Globus pallidus (tissue), 1 donor: ENCODE measurements at places on chromosomes 1 and 21.
A peak's percentile ranks its signal among the peaks of the same experiment; 100 is the strongest.

GRCh38 chr1:38625939-38626338 is 233.6 kb downstream of the RRAGC start:
- DNase-seq, result no peak

DNA sequence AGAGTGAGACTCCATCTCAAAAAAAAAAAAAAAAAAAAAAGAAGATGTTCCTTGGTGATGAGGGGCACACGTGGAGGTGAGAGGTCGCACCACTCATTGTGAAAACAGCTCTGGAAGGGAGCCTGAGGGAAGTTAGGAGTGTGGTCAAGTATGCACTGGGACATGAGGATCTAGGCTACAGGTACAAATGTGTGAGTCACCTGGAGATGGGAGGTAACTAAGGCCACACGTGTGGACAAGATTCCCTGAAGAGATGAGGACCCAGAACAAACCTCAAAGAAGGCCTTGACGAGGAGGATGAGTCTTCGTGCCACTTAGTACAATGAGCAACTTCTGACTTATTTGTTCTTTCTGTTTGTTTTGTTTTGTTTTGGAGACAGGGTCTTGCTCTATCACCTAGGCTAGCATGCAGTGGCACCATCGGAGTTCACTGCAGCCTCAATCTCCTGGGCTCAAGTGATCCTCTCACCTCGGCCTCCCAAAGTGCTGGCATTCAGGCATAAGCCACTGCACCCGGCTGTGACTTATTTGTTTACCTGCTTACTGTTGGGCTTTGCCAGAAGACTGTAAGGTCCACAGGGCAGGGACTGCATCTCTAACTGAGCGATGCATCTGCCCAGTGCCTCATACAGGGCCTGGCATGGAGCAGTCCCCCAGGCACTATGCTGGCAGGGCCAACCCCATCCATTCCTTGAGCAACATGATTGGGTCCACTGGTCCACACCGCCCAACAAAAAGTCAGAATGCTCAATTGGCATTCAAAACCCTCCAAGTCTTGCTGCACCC is 6.4 kb downstream of the ASAP3 start:
- no peak for DNase-seq

GRCh38 chr1:185315445-185316071 is 1.5 kb downstream of the IVNS1ABP start:
- no peak for DNase-seq

DNA sequence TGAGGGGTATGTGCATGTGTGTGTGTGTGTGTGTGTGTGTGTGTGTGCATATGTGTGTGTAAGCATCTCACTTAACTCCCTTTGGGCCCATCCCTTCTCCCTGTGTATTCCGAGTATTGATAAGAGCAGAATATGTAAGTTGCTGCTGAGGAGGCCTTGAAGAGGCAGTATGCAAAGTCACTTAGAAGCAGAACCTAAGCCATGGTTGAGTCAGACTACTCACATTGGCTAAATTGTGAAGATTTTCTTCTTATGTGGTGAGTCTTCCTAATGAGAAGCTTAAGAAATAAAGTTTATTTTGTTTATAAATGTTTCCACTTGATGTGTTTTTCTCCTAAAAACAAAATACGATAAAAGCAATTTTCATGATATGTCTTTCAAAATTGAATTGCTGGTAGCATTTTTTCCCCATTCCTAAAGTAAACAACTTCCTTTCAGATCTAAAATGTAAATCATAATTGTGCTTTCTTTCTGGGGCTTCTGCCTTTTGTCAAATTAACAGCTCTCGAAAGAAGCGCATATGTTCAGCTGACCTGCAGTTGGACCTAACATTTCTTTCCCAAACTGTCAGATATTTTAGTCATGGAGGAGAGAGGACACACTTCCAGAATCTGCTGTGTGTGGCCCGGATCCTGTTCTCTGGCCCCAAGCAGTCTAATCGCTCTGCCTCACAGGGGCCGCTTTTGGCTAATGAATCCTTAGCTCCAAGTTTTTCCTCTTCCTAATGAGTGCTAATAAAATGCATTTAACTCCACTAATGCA is 284.0 kb downstream of the DUSP10 start:
- no peak for DNase-seq

- DNase-seq, result peak; percentile 84
These were observed 1.1 kb downstream of the SKI start for GRCh38 chr1:2229037-2229864.

- DNase-seq, result no peak
These were observed 15.6 kb downstream of the TAL1 start for GRCh38 chr1:47216278-47217059.

DNA sequence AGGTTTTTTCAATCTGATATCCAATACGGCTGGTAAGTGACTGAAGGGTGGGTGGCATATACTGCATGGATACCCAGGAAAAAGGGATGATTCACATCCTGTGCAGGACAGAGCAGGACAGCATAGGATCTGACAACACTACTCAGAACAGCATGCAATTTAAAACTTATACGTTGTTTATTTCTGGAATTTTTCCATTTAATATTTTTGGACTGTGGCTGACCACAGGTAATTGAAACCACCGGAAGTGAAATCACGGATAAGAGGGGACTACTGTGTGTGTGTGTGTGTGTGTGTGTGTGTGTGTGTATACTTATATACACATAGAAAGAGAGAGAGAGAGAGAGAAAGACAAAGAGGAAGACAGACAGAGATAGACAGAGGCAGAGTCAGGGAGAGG is 23.0 kb downstream of the ERICH3 start:
- no peak for DNase-seq

GRCh38 chr1:32612189-32612881 is 38.0 kb downstream of the ZBTB8OS start:
- peak; percentile 86 for DNase-seq

DNA sequence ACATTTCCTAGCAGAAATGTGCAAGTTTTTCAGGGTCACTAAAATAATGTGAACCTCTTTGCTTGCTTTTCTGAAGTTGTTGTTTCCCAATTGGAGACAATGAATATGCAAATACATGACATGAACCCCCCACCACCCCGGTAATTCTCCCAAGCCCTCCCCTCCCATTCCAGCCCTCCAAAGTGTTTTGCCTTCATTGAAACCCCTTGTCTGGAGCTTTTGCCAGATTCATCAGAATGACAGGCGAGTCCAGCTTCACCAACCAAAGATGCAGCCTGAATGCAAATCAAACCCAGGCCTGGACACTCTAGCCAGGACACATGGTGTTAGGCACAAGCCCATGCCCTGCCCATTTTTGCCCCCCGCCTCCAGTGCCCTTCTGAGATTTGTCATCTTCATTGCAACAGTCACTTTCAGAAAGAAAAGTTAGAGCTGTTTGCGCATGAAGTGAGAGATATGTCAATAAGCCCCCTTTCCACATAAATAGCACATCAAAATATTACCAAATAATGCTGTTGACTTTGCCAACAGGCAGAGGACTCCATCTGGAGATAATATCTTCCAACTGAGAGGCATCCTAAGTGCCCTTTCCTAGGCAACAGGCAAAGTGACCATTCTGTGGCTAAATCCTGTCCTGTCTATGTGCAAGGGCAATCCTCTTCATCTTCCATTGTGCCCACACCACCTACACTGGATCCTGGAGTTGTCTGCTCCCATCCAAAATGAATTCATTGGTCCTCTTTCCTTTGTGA is 145.6 kb upstream of the NFIA start:
- peak; percentile 23 for DNase-seq

DNA sequence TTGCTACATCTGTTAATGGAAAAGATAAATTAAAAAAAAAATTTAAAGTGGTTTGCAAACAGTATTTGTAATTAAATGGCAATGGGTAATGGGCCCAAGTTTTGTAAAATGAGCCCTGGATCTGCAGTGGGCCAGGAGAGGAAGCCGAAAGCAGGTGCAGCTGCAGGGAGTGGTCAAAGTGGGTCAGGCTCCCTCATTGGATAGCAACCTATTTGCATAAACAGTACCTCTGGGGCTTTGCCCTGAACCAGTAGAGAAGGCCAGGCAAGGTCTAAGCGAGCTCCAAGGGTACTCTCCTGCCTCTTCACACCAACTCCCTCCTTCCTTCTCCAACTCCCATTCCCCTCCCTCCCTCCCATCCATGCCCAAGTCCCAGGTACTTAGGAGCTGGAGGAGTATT is 138.9 kb downstream of the HMGB4 start:
- no peak for DNase-seq

DNA sequence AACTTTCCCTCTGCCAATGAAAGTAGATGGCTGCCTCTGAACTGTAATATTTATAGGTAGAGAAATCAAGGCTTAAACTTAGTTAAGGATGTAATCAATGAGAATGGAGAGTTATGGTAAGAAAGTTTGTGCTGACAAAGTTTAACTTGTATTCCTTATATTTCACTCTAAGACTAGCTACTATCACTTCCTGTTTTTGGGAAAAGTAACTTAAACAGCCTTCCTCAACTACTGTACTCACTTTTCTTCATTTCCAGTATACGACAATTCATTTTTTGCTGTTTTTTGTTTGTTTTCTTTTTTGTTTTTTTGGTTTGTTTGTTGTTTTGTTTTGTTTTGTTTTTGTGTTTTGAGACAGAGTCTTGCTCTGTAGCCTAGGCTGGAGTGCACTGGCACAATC is 3.7 kb downstream of the RGS18 start:
- DNase-seq, result no peak

DNA sequence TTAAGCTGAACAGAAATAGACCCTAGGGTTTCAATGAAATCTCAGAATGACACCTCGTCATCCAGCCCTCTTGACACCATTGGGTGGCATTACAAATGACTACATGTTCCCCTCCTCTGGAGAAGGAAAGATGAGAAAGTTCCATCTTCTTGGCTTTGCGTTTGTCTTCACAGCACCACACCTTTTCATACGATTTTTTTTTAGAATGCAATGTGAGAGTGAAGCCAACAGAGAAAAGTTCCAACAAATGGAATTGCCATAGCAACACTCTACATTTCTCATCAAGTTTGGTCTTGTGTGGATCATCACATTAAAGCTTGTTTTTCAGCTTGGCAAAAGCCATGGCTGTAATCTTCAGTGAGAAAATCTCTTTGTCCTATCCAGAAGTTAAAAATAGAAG is 183.4 kb upstream of the SNX7 start:
- DNase-seq, result no peak

DNA sequence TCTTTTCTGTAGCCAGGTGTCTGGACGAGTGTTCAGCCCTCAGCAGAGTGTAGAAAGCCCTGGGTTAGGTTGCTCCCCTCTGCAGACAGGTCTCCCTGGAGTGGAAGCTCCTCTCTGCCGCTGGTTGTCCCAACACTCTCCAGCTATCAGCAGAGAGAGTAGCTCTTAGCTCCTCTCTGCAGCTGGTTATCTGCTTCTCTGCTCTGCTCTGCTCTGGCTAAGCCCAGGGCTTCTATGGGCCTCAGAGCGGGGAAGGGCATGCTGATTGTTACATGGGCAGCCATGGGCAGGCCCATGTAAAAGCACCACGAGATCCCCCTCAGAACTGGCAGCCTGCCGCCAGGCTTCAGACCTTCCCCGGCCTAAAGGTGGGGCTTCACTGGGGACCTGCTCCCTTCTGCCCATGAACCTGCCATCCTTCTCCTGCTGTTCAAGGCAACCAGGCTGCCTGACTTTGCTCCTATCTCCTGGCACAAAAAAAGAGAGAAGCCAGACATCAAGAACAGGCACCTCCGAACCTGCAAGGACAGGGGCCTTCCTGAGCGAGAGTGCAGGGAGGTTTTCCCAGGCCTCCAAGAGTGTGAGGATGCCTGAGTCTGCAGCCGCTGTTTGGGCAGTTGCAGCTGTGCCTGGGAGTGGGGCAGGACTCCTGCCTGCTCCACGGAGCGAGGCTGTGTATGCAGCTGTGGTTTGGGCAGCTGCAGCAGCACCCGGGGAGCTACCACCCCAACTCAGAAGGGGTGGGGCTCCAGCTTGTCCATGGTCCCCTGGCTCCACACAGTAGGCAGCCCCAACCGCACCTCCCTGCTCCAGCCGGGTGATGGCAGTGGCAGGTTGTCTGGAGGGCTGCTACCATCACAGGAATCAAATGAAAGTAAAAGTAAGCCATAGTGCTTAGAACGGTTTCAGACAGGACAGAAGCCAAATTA is 973.7 kb downstream of the LTN1 start:
- DNase-seq, result peak; percentile 92

DNA sequence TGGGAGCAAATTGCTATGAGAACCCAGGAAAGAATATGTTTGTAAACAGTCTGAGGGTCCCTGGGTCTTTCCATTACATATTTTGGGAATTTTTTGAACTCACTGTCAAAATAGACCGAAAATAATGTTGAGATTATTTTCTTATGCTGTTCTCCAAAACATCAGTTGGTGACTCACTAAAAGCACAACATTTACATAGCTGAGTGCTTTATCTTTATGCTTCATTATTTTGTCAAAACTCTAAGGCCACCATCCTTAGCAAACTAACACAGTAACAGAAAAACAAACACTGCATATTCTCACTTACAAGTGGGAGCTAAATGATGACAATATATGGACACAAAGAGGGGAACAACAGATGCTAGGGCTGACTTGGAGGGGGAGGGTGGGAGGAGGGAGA is 459.3 kb downstream of the ADGRL2 start:
- DNase-seq, result no peak

- no peak for DNase-seq
These were observed 96.9 kb upstream of the WLS start for GRCh38 chr1:68329096-68329835.

- no peak for DNase-seq
These were observed 357.1 kb downstream of the DISC1 start for GRCh38 chr1:231983588-231984193.

GRCh38 chr1:7962014-7962335 is 464 bp downstream of the PARK7 start:
- DNase-seq, result no peak

DNA sequence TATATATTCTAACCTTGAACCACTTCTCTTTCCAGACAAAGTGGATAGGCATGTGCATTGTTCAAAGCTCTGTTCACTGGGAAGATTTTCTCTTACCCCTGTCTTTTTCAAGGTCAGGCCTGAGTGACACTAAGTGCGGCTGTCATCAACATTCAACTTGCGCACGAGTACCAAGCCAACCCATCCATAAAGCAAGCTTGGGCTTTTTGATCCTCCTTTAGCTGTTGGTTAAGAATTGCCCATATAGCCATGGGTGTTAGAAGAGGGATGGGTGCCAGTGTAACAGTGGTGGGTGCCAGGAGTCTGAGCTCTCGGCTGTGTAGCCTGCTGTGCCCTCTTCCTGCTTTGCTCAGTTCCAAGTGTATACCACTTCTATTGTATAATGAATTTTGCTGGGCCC is 136.1 kb downstream of the GLUL start:
- no peak for DNase-seq

DNA sequence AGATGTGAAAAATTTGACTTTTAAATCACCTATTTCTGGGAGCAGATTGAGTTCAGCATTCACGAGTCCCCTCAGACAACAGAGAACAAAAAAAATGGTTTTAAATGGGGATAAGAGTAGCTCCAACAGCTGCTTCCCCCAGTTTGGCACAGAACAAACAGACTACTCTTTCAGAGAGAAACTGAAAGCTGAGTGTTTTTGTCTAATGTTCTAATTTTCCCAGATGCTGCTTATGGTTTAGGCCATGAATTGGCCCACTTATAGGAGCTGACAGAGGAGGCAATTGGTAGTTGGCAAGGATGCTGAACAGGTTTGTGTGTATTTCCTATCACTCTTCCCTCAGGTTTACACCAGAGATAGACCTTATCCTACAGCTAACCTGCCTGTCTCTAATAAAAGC is 1637.4 kb upstream of the PRMT6 start:
- DNase-seq, result peak; percentile 5

- DNase-seq, result no peak
These were observed 98.6 kb upstream of the PPP2R5A start for GRCh38 chr1:212186427-212187207.

GRCh38 chr1:185573677-185574076 is 160.5 kb upstream of the HMCN1 start:
- DNase-seq, result no peak

- no peak for DNase-seq
These were observed 44.9 kb downstream of the ACOT7 start for GRCh38 chr1:6348511-6349191.

GRCh38 chr21:45260191-45260825 is 27.4 kb downstream of the POFUT2 start:
- no peak for DNase-seq
